ENCODE measurements at places on chromosomes 1 and 21. TPM values are rescaled to one million over a fixed set of nuclear protein-coding genes. Genes with fewer than 3 reads are reported as not detected.

DNA sequence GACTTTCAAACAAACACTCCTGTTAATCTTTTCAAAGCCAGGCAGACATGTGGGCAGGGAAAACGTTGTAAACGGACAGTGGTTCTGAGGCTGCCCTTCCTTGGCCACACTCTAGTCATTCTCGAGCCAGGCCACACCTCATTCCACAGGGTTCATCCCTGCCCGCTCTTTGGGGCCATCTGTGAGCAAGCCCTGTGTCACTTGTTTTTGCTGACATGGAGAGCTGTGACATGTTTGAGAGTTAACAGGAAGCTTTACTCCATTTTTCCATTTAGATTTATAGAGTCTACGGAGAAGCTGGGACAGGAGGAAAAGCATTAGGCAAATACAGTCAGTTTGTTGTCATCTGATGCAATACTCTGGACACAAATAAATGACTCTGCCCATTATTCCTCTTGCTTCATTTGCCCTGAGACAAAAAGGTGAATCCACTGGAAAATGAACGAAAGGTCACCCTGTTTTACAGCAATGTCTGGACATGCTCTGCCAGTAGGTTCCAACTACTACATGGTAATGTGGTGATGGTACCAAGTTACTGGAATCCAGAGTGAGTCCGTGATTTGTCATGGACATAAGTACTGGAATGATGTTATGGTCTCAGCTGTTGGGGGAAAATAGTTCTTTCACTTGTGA lies 126.9 kb downstream of the CLIC6 start:
- no peak for DNase-seq

The VANGL2 gene
- polyA plus RNA-seq: 38.4 TPM

- DNase-seq: no peak
Observed at GRCh38 chr1:245678860-245679411, 524.2 kb downstream of the KIF26B start.

DNA sequence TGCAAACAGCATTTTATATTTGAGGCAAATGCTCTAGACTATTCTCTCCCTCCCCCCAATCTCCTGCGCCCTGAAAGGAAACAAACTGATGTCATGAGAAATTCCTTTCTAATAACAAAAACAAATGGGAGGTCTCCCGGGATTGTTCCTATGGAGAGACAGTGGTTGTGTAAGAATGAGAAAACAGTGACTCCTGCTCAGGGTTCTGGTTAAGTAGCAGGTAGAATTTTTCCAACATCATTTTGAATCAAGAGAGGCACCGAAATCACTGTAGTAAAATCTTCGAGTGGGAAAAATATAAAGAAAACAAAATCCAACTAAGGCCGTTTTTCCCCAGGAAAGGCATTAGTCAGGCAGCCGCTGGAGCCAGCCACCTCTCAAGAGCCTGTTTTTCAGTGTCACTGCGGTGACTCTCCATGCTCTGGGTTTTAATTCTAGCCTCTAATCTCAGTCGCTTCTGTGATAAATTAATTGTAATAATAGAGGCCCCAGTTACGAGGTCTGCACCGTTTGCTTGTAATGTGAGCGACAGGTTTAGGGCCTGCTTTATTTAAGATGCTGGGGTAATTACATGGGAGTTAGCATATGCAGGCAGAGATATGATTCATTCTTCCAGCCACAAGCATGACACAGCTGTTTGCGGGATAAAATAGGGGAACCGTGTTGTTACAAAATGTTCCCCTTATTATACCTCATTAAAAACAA lies 80.3 kb downstream of the RNF220 start:
- DNase-seq: peak; percentile 60

The A3GALT2 gene
- polyA plus RNA-seq: not detected

The ITPKB gene
- polyA plus RNA-seq: 23.8 TPM

The COA6 gene
- 27.6 TPM for polyA plus RNA-seq

The NPHS2 gene
- polyA plus RNA-seq: 411 TPM

GRCh38 chr1:23554127-23554480 lies 5.2 kb downstream of the ID3 start:
- DNase-seq: no peak

The ARTN gene
- polyA plus RNA-seq: 1.7 TPM

- DNase-seq: peak; percentile 58
Observed at GRCh38 chr1:209576392-209577197, 6.9 kb upstream of the CAMK1G start.

The APCS gene
- polyA plus RNA-seq: not detected

GRCh38 chr1:60134716-60135115 lies 61.1 kb upstream of the C1orf87 start:
- no peak for DNase-seq

The BSND gene
- 4.0 TPM for polyA plus RNA-seq

DNA sequence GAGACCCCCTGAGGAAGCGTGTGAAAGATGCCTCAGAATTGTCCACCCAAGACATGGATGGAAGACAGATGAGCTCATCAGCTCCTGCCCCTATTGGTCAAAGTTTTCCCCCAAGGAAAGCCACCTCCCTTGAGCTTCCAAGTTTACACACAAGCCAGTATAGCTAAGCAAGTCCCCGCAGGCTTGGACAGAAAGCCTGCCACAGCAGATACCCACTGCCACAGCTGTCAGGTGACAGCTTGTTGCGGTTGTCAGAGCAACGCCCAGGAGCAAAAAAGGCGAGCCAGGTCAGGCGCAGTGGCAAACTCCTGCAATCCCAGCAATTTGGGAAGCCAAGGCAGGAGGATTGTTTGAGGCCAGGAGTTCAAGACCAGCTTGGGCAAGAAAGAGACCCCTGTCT lies 60.9 kb upstream of the IFNAR2 start:
- DNase-seq: no peak

- DNase-seq: no peak
Observed at GRCh38 chr1:193841857-193842256, 655.4 kb upstream of the B3GALT2 start.

DNA sequence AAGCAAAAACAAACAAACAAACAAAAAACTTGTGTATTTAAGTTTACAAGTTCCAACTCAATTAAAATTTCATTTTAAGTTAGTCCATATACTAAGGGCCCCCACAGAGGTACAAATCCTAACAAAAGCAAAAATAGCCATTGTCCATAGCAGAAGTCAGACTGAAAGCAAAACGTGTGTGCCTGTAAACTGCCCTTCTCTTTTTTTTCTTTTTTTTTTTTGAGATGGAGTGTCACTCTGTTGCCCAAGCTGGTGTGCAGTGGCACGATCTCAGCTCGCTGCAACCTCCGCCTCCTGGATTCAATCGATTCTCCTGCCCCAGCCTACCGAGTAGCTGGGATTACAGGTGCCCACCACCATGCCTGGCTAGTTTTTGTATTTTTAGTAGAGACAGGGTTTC lies 11.6 kb upstream of the IFNGR2 start:
- no peak for DNase-seq

DNA sequence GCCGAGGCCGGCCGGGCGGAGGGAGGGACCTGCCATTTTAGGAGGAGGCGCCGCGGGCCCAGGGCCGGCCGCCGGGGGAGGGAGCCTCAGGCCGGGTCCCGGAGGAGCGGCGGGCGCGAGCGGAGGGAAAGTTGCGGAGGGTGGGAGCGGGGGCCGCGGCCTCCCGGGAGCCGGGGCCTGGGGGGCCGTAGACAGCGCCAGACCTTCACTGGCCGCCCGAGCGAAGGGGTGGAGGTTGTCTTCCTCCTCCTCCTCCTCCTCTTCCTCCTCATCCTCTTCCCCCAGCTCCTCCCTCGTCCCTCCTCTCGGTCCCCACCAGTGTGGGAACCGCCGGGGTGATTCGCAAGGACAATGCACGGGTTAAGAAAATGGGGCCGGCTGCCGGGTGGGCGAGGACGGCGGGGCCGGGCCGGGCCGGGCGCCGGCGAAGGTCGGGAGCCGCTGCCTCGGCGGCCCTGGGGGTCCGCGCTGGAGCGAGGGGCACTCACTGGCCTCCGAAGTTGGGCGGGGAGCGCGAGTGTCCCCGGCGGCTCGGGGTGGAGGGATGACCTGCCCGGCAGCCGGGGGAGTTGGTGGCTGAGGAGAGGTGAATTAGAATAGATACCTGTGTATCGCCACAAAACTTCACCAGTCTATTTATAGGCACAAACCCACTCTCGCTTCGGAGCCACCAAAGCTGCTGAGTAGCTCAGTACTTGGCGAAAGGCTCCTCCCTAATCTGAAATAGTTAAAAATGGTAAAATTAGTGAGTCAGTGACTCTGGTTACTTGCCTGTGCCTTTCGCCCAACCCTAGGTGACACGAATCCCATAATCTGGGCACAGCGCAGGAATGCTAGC lies 1.3 kb downstream of the DYRK1A start:
- DNase-seq: no peak

DNA sequence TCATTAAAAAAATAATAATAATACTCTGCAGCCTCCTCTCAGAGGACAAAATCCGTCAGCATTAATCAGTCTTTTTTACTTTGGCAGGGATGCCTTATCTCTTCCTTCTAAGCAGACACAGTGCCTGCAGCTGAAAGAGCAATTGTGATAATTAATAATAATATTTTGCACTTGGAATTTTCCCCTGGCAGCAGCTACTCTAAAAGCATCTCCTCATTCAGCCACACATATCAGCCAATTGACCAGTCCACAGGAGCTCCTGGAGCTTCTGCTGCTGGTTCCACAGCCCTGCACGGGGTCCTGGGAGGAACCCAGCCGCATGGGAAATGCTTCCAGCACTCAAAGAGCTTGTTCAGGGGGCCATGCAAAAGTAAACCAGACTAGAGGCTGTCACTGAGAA lies 31.0 kb upstream of the VWA5B1 start:
- no peak for DNase-seq

DNA sequence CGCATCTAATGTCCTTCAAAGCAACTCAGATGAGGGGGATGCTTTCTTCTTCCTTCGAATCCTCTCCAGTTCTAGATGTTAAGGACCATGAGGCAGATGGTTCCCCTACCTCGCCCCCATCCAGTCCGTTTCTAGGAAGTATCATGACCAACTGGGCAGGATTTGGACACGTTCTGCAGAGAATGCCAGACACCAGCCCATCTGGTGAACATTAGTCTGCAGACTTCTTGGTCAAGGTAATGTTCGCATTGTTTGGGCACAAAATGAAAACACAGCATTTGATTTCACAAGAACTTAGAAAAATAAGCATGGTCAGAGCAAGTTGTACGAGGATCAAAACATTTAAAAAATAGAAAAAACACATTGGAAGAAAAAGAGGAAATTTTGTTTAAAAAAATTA lies 25.4 kb upstream of the ADARB1 start:
- no peak for DNase-seq

The OR2T33 gene
- polyA plus RNA-seq: not detected

DNA sequence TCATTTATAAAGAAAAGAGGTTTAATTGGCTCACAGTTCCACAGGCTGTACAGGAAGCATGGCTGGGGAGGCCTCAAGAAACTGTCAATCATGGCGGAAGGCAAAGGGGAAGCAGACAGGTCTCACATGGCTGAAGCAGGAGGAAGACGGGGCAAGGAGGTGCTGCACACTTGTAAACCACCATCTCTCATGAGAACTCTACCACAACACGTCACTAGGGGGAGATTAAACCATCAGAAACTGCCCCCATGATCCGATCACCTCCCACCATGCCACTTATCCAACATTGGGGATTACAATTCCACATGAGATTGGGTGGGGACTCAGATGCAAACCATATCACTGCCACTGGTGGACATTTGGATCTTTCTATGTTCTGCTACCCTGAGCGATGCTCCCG lies 351.4 kb downstream of the NPHP4 start:
- DNase-seq: no peak

The CBR3 gene
- polyA plus RNA-seq: 1.4 TPM

- DNase-seq: no peak
Observed at GRCh38 chr1:212967801-212968200, 17.5 kb downstream of the VASH2 start.

- DNase-seq: no peak
Observed at GRCh38 chr1:68814067-68814466, 317.2 kb upstream of the DEPDC1 start.

DNA sequence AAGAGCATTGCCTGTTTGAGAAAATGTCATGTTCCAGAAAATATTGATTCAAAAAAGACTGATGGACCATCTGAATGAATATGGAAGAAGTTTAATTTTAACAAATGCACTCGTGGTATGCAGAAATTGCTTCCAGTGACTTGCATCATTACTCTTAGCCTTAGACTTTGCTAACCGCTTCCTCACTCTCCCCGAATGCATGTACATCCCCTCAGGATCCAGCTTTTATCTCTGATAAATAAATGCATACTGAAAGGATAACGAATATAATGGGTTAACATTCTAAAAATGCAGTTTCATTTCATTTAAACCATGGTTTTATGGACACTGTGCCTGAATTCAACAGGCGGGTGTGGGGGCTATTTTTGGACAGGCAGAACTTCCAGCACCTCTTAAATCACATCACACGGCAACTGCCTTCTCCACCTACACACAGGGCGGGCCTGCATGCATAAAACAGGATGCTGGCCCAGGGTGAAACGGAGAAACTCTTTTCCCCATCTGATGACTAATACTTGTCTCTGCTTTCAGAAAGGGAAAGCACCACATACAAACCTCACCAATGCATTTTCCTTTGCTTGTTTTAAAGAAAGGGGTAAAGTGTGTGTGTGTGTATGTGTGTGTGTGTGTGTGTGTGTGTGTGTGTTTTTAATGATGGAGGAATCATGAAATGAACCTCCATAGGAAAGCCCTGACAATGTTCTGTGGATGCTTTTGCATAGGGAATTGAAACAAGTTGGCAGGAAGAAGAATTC lies 48.7 kb downstream of the SPAG17 start:
- DNase-seq: no peak

DNA sequence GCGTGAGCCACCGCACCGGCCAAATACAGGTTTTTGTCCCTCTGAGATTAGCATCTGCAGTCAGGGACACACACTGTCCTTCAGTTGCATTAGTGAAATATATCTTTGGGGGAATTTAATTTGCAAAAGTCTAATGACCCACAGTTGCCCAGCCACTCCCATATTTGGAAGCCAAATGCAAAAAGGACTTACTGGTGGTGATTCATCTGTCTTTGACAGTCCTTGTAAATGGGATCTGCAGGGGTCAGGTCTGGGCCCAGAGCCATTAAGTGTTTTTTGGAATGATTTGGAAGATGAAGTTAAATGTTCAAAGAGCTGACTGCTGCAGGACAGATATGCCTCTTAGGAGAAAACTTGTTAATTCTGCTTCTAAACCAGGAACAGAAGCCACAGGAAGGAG lies 44.6 kb upstream of the DNASE2B start:
- no peak for DNase-seq

GRCh38 chr1:153958961-153959260 lies 499 bp upstream of the CRTC2 start:
- DNase-seq: no peak

- peak; percentile 47 for DNase-seq
Observed at GRCh38 chr1:61109158-61109557, 26.8 kb downstream of the NFIA start.

DNA sequence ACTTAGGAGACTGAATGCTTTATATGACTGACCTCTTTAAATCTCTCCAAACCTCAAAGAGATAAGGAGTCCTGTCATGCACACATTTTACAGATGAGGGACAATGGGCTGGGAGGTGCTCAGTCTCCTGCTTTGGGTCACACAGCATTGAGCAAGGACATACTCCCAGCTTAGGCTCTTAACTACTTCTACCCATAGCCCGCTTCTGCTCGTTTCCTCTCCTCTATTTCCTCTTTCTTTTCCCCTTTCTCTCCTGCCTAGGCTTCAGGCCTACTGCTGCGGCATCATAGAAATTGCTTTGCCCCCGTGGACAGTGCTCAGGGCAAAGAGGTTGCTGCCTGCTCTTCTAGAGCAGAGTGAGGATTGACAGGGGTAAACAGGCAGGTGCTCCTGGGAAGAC lies 12.4 kb upstream of the ZNF691 start:
- no peak for DNase-seq

The NBPF15 gene
- 85.4 TPM for polyA plus RNA-seq

Measured in renal pelvis (tissue), 12 donors.